ENCODE measurements at places on chromosomes 4 and X. TPM values are rescaled to one million over a fixed set of nuclear protein-coding genes. Genes with fewer than 3 reads are reported as not detected.

RNF175 gene
- total RNA-seq = 0.66 TPM

- H3K4me1 ChIP-seq = no peaks in the 10 kb centered on the region
- no peaks in the 10 kb centered on the region for H3K36me3 ChIP-seq
- H3K27ac ChIP-seq = no peak overlapping the region
- no peak for DNase-seq
- no peak overlapping the region for H3K4me3 ChIP-seq
Measured at GRCh38 chr4:47667552-47667951, 170.3 kb downstream of the CORIN start.

MAML3 gene
- 3.8 TPM for total RNA-seq

GRCh38 chr4:84366907-84367306 is 132.2 kb downstream of the NKX6-1 start:
- no peak overlapping the region for H3K4me3 ChIP-seq
- no peak overlapping the region for H3K27ac ChIP-seq
- H3K36me3 ChIP-seq = no peaks in the 10 kb centered on the region

DNA sequence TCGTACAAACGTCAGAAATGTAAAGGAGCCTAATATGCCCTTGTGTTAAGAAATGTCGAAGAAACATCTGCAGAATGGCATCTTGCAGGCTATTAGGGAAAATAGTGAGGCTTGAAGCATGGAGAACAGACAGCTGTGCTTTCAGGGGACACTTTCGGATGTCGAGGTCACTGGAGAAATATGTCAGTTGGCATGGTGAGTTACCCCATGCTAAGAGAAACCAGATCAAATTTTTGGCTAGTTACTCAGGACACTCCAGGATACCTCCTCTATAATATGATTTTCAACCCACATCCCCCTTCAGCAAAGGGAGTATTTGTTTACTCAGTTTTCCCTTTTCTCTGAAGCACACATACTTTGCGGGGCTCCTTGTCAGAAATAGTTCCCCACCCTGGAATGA is 171.4 kb downstream of the GPC3 start:
- H3K36me3 ChIP-seq = no peaks in the 10 kb centered on the region
- DNase-seq = no peak
- no peak overlapping the region for H3K27ac ChIP-seq
- no peaks in the 10 kb centered on the region for H3K27me3 ChIP-seq
- peaks cover 15% of the 10 kb centered on the region for H3K4me1 ChIP-seq

CT83 gene
- total RNA-seq = 30.5 TPM

H2BW2 gene
- total RNA-seq = not detected

GLOD5 gene
- total RNA-seq = not detected

GRCh38 chrX:65667503-65668376 is at the start of gene MSN:
MSN (plus strand) TSS chrX:65667654; CDS start chrX:65667842, 188 bp downstream.
- peak within 1 kb of the TSS; percentile 91 for H3K27ac ChIP-seq
- H3K36me3 ChIP-seq = peaks cover 25% of the 10 kb centered on the region
- peaks cover 23% of the 10 kb centered on the region for H3K4me1 ChIP-seq
- H3K27me3 ChIP-seq = no peaks in the 10 kb centered on the region
- peak; percentile 78 for DNase-seq

DNA sequence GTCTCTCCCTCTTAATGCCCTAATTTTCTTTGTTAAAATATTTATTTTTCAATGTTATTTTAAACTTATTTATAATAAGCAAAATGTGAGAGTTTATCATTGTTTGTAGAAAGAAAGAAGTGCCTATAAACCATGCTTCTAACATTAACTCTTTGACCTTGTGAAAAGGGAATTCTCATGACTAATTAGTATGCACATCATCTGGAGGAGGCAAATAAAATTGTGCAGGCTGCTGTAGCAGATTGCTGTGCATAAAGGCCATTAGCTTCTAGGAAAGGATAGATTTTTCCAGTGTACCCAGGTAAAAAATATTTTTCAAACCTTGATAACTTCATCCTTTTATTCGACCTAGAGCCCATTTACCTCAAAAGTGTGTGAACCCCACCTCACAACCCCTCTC is 84.6 kb upstream of the GUCY1A1 start:
- H3K4me3 ChIP-seq = no peak overlapping the region
- no peak overlapping the region for H3K27ac ChIP-seq
- no peaks in the 10 kb centered on the region for H3K27me3 ChIP-seq
- no peak for DNase-seq
- peaks cover 9% of the 10 kb centered on the region for H3K4me1 ChIP-seq
- H3K36me3 ChIP-seq = no peaks in the 10 kb centered on the region

STATH gene
- total RNA-seq = not detected

DNA sequence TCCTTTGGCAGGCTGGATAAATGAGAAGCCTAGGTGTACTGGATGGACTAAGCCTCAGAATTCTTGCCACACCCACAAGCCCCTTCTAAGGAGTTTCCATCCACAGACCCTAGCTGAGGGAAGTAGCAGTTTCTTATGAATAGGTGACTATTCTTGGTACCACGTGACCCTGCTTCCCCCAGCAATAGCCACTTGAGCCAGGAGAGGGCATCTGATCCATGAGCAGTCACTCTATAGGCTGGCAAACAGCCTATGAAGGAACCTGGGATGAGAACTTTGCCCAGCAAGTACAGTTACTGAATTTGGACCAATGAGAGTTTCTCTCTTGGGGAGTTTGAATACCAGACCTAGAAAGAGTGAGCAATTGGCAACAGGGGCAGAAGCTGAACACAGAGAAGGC is 84.0 kb downstream of the RTL9 start:
- no peaks in the 10 kb centered on the region for H3K36me3 ChIP-seq
- H3K27me3 ChIP-seq = peaks cover 84% of the 10 kb centered on the region
- DNase-seq = peak; percentile 48
- H3K4me1 ChIP-seq = no peaks in the 10 kb centered on the region

DNA sequence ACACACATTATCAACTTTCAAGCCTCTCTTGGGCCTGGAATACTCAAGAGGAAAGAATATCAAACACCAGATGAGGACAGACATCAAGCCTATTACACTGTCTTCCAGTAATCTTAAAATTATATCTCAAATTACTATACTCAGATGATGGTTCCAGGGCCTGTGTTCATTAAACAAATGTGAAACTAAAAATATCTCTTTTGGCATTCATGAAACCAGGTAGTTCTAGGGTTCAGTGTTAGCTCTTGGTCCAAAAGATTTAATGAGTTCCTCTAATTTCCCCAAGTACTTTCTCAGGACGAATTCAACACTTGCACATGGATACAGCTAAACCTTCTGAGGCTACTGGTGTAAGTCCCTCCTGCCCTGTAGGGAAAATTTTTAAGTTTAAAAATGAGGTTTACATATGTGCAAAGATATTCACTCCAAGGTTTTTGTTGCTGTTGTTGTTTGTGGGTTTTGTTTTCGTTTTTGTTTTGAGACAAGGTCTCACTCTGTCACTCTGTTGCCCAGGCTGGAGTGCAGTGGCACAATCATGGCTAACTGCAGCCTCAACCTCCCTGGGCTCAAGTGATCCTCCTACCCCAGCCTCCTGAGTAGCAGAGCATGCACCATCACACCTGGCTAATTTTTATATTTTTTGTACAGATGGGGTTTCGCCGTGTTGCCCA is 79.4 kb downstream of the USP46 start:
- no peaks in the 10 kb centered on the region for H3K27me3 ChIP-seq
- no peaks in the 10 kb centered on the region for H3K36me3 ChIP-seq
- no peak for DNase-seq
- no peaks in the 10 kb centered on the region for H3K4me1 ChIP-seq

CTAG1A gene
- not detected for total RNA-seq

DNA sequence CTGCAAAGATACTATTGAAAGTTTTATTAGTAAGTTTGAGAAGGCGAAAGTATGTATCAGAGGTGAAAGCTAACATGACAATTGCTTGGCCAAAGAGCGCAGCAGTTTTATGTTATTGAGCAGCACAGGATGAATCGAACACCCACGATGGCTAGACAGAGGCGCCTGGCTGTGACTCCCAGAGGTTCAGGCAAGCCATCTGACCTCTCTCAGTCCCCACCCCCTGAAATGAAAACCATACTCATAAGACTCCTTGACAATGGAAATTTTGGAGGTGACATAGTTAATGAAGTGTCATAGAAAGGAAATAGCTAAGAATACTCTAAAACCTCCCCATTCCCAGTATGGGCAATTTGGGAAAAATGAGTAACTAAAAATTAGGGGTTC is 70.6 kb downstream of the MGST2 start:
- DNase-seq = no peak
- H3K4me3 ChIP-seq = no peak overlapping the region
- H3K27ac ChIP-seq = no peak overlapping the region
- H3K27me3 ChIP-seq = no peaks in the 10 kb centered on the region
- H3K4me1 ChIP-seq = peaks cover 9% of the 10 kb centered on the region
- no peaks in the 10 kb centered on the region for H3K36me3 ChIP-seq

DNA sequence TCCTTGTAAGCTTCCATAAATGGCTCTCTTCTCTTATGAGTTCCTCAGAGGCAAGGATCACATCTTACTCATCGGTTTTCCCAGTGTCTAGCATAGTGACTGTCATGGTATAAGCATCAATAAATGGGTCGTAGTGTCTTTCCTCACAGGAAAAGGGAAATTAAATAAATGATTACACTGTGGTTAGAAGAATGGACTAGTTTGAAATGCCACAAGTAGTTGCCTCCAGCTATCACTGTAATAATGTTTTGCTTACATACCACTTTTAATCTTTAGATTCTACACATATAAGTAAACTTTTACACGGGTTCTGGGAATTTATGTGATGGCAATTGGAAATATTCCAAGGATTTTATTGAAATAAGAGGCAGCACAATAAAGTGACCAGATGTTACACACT is 152.8 kb upstream of the CXorf51A start:
- no peak overlapping the region for H3K4me3 ChIP-seq
- H3K4me1 ChIP-seq = no peaks in the 10 kb centered on the region
- DNase-seq = no peak
- H3K27me3 ChIP-seq = no peaks in the 10 kb centered on the region
- H3K27ac ChIP-seq = no peak overlapping the region

SULT1B1 gene
- total RNA-seq = 0.27 TPM

- DNase-seq = no peak
- peaks cover 9% of the 10 kb centered on the region for H3K4me1 ChIP-seq
- peaks cover 49% of the 10 kb centered on the region for H3K27me3 ChIP-seq
- H3K36me3 ChIP-seq = peaks cover 26% of the 10 kb centered on the region
Measured at GRCh38 chrX:129933700-129934099, 27.7 kb downstream of the UTP14A start.

DNA sequence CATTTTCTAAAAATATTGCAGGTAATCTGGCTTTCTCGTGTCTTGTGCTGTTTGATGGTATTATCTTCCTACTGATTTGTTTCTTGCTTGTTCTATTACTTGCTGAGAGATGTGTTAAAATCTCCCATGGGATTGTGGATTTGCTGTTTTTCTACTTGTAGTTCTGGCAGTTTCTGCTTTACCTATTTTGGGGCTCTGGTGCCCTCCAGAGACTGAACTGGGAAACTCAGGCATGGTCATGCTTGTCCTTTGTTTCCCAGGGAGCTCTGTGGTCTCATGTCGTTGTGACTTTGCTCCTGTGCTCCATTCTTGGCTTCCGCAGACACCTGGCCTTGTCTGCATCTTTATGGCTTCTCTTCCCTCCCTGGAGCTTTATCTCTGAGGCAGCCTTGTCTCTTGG is 39.5 kb downstream of the NSD2 start:
- peak overlapping the region; percentile 63 for H3K27ac ChIP-seq
- H3K27me3 ChIP-seq = no peaks in the 10 kb centered on the region
- H3K4me1 ChIP-seq = peaks cover 35% of the 10 kb centered on the region
- H3K4me3 ChIP-seq = no peak overlapping the region

DNA sequence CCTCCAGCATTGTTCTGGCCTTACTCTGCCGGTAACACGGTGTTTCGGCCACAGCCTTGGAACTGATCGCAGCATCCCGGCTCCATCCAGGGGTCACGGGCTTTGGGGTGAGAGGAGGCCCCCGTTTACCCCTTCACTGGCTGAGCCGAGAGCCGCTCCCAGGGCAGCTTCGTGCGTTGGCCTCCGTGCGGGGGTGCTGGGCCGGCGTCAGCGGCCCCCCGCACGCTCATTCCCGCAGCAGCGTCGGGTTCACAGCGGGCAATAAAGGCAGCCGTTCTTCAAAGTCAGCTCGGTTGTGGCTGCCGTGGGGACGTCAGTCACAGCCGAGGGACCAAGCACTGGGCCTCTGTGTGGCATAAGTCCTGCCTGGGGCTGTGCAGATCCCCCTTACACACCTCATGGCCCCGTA is 25.3 kb upstream of the PLCXD1 start:
- no peak for DNase-seq
- H3K4me1 ChIP-seq = no peaks in the 10 kb centered on the region
- no peak overlapping the region for H3K4me3 ChIP-seq
- H3K27ac ChIP-seq = no peak overlapping the region
- H3K27me3 ChIP-seq = no peaks in the 10 kb centered on the region
- peaks cover 7% of the 10 kb centered on the region for H3K36me3 ChIP-seq

- H3K27me3 ChIP-seq = no peaks in the 10 kb centered on the region
- H3K27ac ChIP-seq = no peak overlapping the region
- H3K36me3 ChIP-seq = no peaks in the 10 kb centered on the region
Measured at GRCh38 chr4:16608123-16608522, 290.3 kb downstream of the LDB2 start.

TLR7 gene
- not detected for total RNA-seq

GRCh38 chr4:117637347-117637746 is 396.9 kb upstream of the NDST3 start:
- DNase-seq = peak; percentile 7
- H3K27me3 ChIP-seq = no peaks in the 10 kb centered on the region
- H3K36me3 ChIP-seq = no peaks in the 10 kb centered on the region

DNA sequence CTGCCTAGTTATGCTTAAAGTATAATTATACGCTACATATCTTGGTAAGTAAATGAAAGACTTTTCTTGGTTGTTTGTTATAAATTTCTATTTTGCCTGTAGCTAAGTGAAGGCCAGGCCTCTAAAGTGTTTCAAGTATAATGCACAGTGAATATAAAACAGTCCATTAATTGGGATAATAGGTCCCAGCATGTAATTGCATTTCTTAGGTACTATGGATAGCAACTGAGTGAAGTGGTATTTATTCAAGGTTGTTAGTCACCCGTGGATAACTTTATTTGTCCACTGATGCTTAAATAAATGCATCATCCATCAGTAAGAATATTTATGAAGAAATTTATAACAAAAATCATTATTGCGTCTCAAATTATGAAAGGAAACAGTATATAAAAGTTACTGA is 59.1 kb downstream of the TEX13C start:
- H3K36me3 ChIP-seq = no peaks in the 10 kb centered on the region
- H3K27ac ChIP-seq = no peak overlapping the region
- H3K4me3 ChIP-seq = no peak overlapping the region
- DNase-seq = no peak
- no peaks in the 10 kb centered on the region for H3K27me3 ChIP-seq

PAGE2B gene
- not detected for total RNA-seq

FDCSP gene
- 2,729 TPM for total RNA-seq

DNA sequence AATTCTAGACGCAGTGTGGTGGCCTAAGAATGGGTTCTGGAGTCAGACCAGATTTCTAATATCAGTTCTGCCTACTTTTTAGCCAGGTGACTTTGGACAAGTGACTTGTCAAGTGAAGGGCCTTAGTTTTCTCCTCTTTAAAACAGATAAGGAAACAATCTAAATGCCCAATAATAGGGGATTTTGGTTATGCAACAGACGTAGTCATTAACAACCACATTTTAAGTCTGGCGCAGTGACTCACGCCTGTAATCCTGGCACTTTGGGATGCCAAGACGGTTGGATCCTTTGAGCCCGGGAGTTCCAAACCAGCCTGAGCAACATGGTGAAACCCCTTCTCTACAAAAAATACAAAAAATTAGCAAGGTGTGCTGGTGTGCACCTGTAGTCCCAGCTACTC is 2.1 kb upstream of the ZMYM3 start:
- H3K27ac ChIP-seq = peak overlapping the region; percentile 76
- peak overlapping the region; percentile 70 for H3K4me3 ChIP-seq
- peaks cover 11% of the 10 kb centered on the region for H3K4me1 ChIP-seq
- no peak for DNase-seq

Data from Calu3 (cell line).